ENCODE measurements at places on chromosomes 1 and 21. TPM values are rescaled to one million over a fixed set of nuclear protein-coding genes. Genes with fewer than 3 reads are reported as not detected.

The DENND2D gene
- total RNA-seq = 196 TPM

The ASTN1 gene
- total RNA-seq = not detected

The SIM2 gene
- not detected for total RNA-seq

The CYP2J2 gene
- total RNA-seq = 0.42 TPM

The LRRC38 gene
- total RNA-seq = not detected

The ZNF281 gene
- 19.1 TPM for total RNA-seq

The OR2T35 gene
- not detected for total RNA-seq

The TRIM67 gene
- not detected for total RNA-seq

The RIMKLA gene
- total RNA-seq = 2.0 TPM

The NHLH2 gene
- not detected for total RNA-seq

The MCL1 gene
- 211 TPM for total RNA-seq

The GRIK1 gene
- not detected for total RNA-seq

The FAM167B gene
- total RNA-seq = 0.63 TPM

All from CD8-positive, alpha-beta memory T cell (primary cell).